ENCODE measurements at places on chromosomes 6 and 20. TPM values are rescaled to one million over a fixed set of nuclear protein-coding genes. Genes with fewer than 3 reads are reported as not detected.

Gene TMEM217
- total RNA-seq = 3.3 TPM

Gene PHACTR1
- 11.8 TPM for total RNA-seq

Gene DPPA5
- total RNA-seq = not detected

Gene USP49
- total RNA-seq = 3.1 TPM

Gene TMC2
- not detected for total RNA-seq

Gene COL9A1
- total RNA-seq = not detected

Gene PLCB1
- 0.46 TPM for total RNA-seq

DNA sequence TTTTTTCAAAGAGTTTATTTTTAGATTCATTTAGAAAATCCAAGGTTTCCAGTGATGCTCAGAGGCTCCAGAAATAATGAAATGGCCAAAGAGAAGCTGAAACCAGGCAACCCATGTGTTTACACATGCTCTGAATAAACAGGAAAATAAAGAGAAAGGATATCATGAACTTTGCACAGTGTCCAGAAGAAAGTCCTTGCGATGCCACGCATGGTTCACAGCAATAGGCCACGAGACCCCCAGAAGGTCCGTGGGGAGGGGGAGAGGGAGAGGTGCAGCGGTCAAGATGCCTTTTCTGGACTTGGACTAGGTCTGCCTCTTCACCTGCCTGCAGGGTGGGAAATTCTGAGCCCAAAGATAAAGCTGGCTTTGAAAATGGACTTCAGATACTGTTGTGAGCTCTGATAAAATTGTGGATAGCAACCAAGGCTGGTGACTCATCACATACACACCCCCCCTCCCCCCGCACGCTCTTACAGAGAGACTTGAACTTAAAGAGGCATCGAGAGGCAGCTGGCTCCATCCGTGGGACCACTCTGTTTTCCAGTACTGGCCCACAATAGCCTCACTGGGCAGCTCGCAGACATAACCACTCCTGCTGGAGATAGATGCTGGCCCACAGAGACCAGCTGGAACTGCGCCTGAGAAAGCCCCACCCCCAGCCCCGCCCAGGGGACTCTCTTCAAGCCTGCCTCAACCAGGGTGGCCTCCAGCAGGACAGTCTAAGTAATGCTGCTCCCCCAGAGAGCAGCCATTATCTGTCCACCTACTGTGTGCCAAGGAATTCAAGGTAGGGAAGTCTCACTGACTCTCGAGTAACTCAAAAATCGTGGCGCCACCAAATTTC lies 21.2 kb upstream of the NFATC2 start:
- no peak for DNase-seq

- DNase-seq = no peak
Observed at GRCh38 chr6:39841291-39841690, 49.1 kb downstream of the DAAM2 start.

DNA sequence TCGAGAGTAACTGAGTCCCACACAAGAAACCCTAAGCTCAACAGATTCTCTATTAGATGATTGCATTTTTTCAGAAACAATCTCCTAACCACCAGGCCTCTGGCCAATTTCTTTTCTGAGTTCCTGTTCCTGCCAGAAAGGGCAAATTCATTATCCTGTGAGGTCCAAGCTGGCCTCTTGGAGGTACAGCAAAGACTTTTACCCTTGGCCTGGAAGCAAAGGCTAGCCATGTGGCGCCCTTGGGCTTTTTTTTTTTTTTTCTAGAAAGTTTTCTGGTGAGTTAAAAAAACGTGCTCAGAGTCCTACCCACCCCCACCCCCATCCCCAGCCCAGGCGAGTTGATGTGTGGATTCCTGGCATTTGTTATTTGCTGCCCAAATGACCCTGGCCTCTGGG lies 59.0 kb upstream of the EEF1A1 start:
- DNase-seq = no peak

- DNase-seq = no peak
Observed at GRCh38 chr20:25081065-25081729, 744 bp downstream of the VSX1 start.

DNA sequence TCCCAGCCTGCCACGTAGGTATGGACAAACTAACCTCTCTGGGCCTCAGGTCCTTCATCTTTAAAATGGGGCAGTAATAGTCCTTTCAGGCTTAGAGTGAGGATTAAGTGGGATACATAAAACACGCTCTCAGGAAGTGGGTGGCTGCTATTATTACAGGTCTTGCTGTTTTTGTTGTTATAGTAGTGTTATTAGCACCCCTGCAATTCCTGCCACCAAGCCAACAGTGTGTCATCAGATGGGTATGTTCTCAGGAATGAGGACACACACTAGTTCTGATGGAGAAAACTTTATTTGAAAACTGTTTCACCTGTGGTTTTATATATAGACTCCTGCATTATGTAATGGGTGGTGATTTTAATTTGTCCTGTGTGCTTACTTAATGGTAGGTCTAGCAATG lies 131.7 kb downstream of the LRRC1 start:
- DNase-seq = no peak

GRCh38 chr6:103870970-103871369 lies 988.7 kb downstream of the HACE1 start:
- no peak for DNase-seq

GRCh38 chr6:21476112-21476511 lies 117.4 kb upstream of the SOX4 start:
- DNase-seq = no peak

DNA sequence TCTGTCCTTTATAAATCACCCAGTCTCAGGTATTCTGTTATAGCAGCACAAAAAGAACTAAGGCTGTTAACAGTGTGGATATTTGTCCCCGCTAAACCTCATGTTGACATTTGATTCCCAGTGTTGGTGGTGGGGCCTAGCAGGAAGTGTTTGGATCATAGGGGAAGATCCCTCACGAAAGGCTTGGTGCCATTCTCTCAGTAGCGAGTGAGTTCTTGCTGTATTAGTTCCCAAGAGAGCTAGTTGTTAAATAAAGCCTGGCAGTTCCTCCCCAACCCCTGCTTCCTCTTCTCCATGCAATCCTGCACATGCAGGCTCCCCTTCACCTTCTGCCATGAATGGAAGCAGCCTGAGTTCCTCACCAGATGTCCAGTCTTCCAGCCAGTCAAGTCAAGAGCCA lies 29.8 kb upstream of the ERVFRD-1 start:
- DNase-seq = no peak

DNA sequence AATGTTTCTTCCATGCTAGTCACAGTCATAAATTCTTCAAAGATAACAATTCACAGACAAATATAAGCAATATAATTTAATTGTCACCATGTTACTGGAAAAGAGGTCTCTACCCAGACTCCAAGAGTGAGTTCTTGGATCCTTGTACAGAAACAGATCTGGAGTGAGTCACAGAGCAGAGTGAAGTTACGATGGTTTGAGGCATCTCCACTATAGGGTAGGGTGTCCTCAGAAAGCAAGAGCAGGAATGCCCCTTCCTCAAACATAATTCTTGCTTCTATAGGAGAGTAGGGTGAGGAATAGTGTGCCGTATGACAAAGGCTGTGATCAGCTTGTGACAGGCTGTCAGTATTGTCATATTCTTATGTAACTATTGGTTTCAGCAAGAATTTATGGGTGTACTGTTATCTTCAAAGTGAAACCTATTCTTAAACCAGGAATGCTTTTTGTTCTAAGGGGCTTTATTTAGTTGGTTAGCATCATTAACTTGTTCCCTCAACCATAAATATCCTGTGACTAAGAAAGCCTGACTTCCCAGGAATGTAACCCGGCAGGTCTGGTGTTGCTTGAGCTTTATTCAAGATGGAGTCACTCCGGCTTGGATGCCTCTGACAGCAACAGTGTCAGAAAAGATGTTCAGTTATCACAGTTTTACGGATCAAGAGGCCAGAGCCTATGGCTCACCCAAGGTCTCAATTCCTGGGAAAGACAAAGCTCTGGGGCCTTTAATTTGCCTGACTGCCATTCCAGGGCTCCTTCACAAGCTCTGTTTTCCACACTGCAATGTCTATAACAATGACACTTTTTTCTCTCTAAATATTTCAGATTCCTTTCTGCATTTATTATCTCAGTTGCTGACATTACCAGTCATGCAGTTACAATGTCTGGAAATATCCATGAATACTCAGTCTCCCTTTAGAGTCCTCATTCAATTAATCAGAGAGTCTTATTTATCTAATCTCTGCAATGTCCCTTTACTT lies 298.6 kb downstream of the C6orf118 start:
- DNase-seq = no peak
